ENCODE measurements at places on chromosomes 4 and X.

- DNase-seq, result peak; percentile 29
Measured at GRCh38 chr4:26161030-26161824, 159.6 kb upstream of the RBPJ start.

GRCh38 chr4:87087015-87087414 is 133.4 kb downstream of the KLHL8 start:
- no peak for DNase-seq

DNA sequence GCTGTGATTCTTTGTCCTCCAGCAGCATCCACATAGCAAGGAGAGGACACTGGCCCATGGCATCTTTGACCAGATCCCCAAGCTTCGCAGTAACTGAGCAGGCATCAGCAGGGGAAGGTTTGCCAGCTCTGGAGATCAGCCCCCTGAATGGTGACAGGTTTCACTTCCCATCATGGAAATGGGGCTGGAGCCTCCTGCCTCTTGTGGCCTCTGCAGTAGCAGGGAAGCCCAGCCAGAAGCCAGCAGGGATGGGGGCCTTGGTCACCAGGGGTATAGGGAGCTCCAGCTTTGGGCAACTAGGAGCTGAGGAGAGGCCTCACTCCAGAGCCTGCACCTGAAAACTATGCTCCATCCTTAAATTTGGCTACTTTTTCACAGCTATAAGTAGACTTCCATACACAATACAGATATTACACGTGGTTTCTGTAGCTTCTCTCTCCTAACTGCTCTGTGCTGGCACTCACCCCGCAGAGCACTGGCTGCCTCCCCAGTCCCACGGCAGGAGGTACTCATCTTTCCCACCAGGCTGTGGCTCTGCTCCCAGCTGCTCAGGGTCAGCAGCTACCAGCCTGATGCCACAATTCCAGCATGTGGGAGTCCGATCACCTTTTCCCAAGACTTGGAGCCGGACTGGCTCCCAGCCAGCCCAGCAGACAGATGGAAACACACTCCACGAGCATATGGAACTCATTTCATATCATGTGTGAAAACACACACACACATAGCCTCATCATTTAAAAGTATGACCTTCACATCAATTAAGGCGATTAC is 2.8 kb downstream of the TMEM271 start:
- DNase-seq, result no peak

DNA sequence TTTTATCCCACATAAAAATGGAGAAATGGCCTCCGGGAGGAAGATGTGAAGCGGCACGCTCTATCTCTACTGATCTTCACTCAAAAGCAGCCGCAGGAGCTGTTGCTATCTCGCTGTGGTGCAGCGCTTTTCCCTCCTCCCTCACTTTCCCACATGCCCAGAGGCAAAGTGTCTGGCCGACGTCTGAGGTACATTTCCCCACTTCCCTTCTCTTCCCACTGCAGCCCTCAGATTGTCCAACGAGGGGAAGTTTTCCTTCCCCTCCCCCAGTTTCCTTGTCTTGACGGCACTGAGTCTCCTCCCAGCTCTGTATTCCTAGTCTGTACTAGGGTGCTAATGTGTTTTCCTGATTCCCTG is 660 bp upstream of the COL25A1 start:
- no peak for DNase-seq
